ENCODE measurements at places on chromosomes 12 and 14.

DNA sequence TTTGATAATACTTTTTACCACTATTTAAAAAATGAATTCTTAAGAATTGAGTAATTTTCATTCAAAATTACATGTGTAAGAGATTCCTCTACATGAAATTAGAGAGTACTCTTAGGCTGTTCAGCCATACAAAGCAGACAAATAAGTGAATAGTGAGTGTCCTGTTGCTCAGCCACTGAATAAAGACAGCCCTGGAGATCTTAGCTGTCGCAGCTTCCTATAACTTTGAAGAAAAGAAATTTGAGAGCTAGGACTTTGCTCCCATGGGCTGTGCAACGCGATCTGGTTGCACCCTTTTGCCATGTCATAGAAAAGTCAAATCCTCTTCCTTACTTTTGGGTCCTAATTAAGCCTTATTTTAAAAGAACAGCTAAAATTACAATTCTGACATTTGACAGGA is 40.9 kb upstream of the LRIG3 start:
- DNase-seq: no peak

GRCh38 chr14:82621881-82622450 is 1088.3 kb upstream of the SEL1L start:
- DNase-seq: no peak

- no peak for DNase-seq
These were observed 3.7 kb downstream of the TMTC3 start for GRCh38 chr12:88145567-88146505.

DNA sequence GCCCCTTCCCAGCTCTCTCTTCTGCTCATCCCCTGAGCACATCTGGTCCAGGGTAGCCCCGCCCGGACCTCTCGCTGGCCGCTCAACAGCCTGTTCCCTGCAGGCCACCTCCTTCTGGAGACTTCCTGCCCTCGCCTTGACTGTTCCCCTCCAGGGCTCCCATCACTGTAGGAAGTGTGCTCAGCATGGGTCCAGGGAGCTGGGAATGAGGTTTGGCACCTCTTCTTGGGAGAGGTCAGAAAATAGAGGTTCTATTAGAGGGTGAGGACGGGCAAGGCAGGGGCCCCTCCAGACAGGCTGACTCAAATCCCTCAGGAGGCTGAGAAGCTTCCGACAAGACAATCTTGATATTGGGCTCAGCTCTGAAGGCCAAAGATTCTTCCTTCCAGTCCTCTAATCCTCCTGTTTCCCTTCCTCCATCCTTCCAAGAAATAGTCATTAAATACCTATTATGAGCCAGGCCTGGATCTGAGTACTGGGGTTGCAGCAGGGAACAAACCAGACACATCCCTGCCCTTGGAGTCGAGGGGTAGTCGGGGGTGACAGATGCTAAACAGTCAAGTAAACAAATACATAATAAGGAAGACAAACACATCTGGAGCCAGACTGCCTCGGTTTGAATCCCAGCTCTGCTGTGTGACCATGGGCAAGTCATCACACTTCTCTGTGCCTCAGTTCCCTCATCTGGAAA is 30.6 kb downstream of the CMKLR1 start:
- DNase-seq: peak; percentile 35

GRCh38 chr12:75651342-75651695 is 139.9 kb upstream of the KRR1 start:
- DNase-seq: no peak

DNA sequence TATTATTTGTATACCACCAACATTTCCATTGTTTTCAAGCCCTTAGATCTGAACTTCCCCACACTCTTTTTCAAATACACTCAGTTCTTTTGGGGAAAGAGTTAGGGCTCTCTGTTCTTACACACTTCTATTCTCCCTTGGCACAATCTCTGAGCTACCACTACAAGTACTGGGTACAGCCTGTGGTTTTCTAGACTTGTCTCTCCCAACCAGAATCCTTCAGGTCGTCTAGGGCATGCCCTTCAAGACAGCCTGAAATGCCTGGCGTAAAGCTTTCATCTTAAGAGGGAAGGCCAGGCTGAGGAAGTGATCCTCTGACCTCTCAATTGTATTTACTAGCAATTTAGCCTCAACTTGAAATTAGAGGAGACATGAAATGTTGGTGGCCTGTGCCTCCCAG is 1442.0 kb downstream of the AACS start:
- DNase-seq: no peak

DNA sequence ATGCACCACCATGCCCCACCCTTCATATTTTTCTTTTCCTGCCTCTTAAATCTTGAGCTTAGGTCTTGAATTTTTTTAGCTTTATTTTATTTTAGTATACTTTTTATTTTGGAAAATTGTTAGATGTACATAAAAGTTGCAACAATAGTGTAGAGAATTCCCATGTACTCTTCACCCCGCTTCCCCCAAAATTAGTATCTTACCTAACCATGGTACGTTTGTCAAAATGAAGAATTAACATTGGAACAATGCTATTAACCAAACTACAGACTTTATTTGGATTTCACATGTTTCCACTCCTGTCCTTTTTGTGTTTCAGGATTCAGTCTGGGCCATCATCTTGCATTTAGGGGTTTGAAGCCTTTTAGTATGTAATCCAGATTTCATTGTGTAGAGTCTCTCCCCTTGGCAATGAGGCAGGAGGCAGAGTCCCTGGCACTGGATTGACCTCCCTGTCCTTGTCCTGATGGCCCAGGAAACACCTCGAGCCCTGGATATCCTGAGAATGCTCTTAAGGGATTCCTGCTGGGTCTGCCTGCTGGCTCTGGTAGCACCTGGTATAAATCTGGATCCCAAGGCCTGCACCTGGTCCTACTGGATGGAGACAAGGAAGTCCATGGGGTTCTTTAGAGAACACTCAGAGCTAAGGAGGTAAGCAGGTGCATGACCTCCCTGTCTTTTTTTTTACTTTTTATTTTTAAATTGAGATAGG is 19.9 kb upstream of the CTDSP2 start:
- no peak for DNase-seq

- peak; percentile 64 for DNase-seq
These were observed 152.2 kb upstream of the SLC38A2 start for GRCh38 chr12:46524778-46525177.
